IPS DF 19.7 (cell line): ENCODE measurements at places on chromosomes 16 and 17.
A peak's percentile ranks its signal among the peaks of the same experiment; 100 is the strongest.

GRCh38 chr17:62045517-62045916 is 19.6 kb downstream of the MED13 start:
- DNase-seq: no peak

GRCh38 chr17:34398990-34399389 is 36.0 kb upstream of the CCL1 start:
- no peak for DNase-seq

DNA sequence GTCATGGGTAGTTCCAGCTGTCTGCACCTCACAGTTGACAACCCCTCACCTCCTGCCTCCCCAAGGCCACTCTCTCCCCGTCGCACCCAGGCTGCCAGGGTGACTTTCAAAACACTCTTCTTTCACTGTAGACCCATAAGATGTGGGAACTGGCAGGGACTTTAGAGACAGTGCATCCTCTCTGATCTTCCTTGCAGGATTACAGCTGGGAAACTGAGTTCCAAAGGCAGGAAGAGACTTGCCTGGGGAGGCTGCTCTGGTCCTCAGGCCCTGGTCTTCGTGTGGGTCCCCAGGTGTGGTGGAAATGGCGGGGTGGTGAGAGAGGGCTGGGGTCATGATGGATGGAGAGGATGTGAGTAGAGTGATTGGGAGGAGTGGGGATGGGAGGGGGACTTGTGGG is 21.9 kb upstream of the NKD1 start:
- no peak for DNase-seq

GRCh38 chr17:76716839-76717215 is 6.1 kb upstream of the MXRA7 start:
- no peak for DNase-seq

GRCh38 chr17:16448490-16448889 is 33.1 kb downstream of the TRPV2 start:
- no peak for DNase-seq

DNA sequence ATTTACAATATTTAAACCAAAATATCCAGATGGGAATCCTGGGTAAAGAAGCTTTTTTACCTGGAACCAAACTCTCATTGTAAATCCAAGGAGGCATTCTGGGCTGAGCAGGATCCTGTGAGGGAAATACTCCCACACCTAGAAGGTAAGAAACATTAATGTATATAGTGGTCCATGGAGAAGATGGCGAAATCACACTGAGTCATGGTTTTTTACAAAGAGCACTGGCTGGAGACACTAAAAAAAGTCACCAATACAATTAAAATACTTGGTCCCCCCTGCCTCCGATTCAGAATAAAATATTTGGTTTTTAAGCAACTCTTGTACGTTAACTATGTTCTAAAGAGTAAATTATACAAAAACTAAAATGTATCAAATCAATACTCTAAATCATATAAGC is 32.9 kb downstream of the SYNRG start:
- DNase-seq: no peak

GRCh38 chr16:48155926-48156789 is at the start of gene ABCC12:
Gene ABCC12, minus strand, starts transcription at chr16:48155993. Its CDS starts 9,569 bp downstream, at chr16:48146424.
- DNase-seq: no peak

GRCh38 chr17:21292867-21293830 is 8.6 kb downstream of the MAP2K3 start:
- no peak for DNase-seq

GRCh38 chr17:82228278-82228841 is 482 bp upstream of the SLC16A3 start:
- DNase-seq: no peak

DNA sequence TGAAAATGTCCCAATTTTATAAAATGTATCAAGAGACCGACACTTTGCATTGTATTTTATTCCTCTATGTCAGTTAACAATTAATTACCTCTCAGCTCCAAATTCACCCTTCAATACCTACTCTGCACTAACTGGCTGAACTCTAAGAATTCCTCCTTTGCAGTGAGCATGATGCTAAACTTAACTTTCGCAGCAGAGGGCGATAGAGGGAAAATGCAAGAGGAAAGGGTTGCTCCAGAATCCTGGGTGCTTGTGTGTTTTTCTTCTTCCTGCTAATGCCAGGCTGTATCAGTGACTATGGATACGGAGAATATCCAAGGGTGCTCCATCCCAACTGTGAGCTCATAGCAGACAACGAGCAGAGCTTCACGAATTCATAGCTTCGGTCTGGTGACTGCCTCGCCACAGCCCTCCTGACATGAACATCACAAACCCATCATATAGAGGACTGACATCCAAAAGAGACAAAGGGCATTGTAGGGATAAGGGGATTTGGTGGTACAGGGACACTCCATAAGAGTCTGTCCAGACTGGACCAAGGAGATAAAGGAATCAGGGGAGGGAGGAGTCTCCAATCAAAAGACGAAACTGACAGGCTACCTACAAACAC is 172.9 kb downstream of the STX8 start:
- DNase-seq: no peak

- DNase-seq: no peak
These were observed 3.0 kb upstream of the NEURL4 start for GRCh38 chr17:7332111-7332510.

GRCh38 chr17:16997514-16998429 is 25.9 kb upstream of the TNFRSF13B start:
- no peak for DNase-seq

DNA sequence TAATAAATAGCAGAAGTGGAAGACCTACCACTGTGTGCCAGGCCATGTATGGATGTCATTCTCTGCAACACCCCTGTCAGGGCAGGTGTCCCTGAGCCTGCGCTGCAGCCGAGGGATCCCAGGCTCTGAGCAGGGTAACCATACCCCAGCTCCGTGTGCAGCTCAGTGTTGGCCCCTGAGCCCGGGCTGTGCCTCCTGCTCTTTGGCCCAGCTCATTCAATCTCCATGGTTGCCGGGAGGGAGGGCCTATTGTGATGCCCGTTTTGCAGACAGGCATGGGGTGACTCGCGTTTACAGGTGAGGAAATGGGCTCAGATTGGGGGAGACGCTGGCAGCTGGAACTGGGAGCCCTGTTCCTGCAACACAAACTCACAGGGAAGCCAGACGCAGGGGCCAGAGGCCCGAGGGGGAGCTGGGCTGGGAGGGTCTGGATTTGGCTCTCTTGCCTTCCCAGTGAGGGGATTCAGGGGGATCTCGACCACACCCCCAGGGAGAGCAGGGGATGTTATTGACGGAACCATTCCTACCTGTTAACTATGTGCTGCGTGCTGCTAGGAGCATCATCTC is 190.5 kb downstream of the IRF8 start:
- no peak for DNase-seq

- DNase-seq: no peak
These were observed 21.3 kb upstream of the EMP2 start for GRCh38 chr16:10601444-10602408.

GRCh38 chr16:1612320-1613111 is at the start of gene CRAMP1:
Gene CRAMP1, plus strand, starts transcription at chr16:1612360. Its CDS starts 2,280 bp downstream, at chr16:1614640.
- DNase-seq: no peak

DNA sequence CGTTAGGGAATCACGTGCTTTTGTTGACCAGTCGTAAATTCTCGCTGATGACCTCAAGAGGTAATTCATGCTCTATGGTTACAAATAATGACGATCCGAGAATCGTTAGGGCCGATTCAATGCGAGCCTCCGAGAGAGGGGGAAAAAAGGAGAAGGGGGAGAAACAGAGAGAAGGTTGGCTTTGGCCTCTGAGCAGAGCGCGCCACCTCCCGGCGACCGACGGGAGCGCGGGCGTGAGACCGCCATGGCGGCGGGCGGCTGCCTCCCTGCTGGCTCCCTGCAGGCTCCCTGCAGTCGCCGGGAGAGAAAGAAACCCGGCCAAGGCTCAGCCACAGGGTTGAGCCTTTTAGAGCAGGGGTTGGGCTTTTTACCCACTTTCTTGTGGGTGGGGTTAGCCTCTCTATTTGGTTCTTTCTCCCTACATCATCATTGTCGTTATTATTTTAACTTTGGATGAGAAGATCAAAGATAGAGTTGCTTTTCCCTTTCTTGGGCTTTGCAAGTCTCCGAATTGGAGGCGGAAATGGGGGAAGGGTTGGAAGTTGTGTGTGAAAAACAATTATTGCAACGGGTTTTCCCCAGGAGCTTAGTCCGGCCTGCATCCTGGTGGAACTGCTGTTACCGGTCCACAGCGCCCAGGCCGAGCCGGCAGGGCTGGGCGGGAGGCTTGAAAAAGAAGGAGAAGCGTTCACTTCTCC is 410 bp upstream of the HOXB5 start:
- DNase-seq: no peak

- DNase-seq: no peak
These were observed 64.6 kb downstream of the MRTFB start for GRCh38 chr16:14135704-14136103.

DNA sequence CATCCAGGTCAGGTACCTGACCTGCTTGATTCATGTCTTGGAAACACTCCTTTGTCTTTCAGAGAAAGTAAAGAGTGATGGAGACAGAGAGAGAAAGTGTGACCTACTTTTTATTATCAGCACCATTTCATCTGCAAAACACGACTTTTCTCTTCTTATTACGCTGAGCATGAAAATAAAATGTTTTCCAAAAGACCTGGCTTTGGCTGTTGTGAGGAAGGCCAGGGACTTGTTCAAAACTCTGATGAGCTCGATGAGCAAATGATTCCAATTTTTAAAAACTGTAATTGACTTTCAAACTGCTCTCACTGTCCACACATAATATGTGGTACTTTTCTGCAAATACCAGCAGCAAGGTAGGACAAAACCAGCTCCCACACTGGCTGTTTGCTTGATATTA is 679.9 kb downstream of the MAF start:
- no peak for DNase-seq

GRCh38 chr17:83178533-83179304 is 99.3 kb downstream of the METRNL start:
- DNase-seq: no peak

DNA sequence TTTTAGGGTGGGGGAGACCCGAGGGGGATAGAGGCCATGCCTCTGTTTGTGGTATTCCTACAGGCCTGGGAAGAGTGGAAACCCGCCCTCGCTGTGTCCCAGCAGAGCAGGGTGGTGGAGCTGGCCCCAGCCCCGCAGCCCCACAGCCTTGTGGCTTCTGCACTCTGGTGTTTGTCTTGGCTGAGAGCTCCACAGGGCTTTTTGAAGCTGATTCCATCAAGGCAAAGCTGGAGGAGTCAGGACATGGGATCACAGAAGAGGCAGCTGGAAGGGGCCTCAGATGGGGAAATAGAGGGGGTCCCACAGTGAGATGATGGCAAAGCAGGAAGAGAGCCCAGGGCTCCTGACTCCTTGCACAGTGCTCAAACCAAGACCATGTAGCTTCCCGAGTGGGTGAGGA is 5.0 kb upstream of the WFIKKN2 start:
- no peak for DNase-seq

DNA sequence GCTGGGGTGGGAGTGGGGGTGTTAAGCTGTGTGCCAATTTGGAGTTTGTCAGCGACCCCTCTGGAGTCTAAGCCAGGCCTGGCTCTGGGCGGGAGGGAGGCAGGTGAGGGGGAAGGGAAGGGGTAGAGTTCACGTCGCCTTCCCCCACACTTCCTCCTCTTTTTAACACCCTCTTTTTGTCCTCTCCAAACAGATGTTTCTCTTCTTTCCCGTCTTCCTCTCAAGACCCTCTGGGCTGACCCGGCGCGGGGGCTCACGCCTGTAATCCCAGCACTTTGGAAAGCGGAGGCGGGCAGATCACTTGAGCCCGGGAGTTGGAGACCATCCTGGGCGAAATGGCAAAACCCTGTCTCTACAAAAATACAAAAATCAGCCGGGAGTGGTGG is 3.3 kb downstream of the HOXB1 start:
- DNase-seq: no peak

GRCh38 chr17:55898195-55898594 is 147.3 kb downstream of the PCTP start:
- DNase-seq: no peak

GRCh38 chr17:57707892-57708291 is 37.2 kb downstream of the CCDC182 start:
- peak; percentile 38 for DNase-seq

DNA sequence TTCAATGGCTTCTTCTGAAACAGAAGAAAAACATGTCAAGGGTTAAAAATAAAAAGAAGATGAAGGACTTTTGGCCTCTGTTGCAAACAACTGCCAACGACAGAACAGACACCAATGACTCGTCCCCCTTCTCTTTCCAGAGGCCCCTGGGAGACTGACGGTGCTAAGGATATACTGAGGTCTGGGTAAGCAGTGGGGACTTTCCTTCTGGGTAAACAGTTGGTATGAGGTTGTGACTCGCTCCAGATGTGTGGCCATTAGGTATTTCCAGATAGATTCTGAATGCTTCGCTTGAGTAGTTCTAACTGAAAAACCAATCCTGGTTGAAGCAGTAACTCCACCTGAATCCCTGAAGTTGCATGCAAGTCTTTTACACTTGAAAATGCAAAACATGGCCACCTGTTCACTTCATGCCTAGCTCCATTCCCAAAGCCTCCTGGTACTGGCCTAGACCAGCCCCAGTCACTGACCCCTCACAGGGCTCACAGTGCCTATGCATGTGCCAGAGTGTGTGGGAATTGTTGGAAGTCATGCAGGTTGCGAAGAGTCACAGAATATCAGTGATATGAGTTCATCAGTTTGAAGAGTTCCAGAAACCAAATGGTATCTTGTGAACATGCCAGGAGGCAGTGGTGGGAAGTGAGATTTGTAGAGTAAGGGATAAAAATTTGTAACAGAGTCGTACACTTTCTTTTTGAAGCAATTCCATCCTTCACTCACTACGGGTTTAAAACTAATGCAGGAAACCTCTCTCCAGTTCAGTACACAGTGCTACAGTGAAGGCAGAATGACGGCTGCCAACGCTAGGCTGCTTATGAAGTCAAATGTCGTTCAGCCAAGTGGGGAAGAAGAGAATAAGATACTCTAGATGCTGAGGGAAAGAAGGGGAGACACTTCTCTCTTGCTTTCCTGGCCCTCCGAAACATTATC is 217.8 kb downstream of the ZFHX3 start:
- DNase-seq: no peak

GRCh38 chr17:39791111-39791992 is 53.6 kb downstream of the GRB7 start:
- no peak for DNase-seq

DNA sequence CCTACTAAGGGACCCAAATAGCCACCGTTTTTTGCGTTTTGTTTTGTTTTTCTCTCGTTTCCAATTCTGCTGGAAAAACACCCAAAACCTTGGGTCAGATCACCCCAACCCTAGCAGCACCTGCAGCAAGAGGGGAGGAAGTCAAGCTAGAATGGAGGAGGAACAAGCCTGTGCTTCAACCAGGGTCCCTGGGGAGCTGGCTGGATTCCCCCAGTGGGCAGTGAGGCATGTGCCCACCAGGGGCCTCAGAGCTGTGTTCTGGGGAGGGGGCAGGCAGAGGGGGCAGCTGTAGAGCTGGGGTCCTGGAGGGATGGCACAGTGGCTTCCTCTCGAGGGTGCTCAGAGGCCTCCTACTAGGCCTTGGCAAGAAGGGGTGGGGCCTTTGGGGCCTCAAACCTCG is 6.5 kb downstream of the CD79B start:
- DNase-seq: no peak

DNA sequence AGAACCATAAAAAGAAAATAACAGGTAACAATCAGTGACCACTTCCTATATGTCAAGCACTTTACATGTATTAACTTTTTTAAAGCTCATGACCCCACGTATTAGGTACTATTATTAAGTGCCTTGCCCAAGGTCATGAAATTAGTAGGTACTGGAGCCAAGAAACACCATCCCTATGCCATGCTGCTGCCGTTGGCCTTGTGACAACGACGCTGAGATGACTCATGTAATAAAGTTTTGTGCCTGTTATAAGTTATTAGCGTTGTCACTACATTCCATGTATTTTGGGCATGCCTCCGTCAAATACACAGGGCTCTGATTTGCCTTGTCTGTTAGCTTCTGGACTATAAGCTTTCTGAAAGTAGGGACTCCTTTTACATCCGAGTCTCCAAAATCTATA is 1.4 kb downstream of the BBS2 start:
- DNase-seq: no peak
